ENCODE measurements at places on chromosomes 2 and 18.

- DNase-seq, result no peak
Observed at GRCh38 chr2:166627893-166628292, 133.8 kb upstream of the SCN7A start.

- no peak for DNase-seq
Observed at GRCh38 chr2:240170354-240170735, 29.9 kb upstream of the OTOS start.

DNA sequence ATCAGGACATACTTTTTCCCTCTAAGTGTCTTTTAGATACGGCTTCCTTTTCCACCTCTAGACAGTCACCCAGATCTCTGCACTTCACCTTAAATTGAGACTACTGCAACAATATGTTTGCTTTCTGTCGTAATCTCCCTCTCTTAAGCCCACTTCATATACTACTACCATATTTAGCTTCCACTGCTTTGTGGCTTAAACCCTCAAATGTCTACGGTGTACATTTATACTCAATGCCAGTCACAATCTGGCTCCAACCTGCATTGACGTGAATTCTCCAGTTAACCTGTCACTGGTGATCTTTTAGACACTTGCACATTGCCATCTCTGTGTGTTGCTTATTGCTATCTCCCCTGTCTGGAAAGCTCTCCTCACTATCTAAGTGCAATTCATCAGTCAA, 56.4 kb downstream of the ICOS start:
- no peak for DNase-seq

DNA sequence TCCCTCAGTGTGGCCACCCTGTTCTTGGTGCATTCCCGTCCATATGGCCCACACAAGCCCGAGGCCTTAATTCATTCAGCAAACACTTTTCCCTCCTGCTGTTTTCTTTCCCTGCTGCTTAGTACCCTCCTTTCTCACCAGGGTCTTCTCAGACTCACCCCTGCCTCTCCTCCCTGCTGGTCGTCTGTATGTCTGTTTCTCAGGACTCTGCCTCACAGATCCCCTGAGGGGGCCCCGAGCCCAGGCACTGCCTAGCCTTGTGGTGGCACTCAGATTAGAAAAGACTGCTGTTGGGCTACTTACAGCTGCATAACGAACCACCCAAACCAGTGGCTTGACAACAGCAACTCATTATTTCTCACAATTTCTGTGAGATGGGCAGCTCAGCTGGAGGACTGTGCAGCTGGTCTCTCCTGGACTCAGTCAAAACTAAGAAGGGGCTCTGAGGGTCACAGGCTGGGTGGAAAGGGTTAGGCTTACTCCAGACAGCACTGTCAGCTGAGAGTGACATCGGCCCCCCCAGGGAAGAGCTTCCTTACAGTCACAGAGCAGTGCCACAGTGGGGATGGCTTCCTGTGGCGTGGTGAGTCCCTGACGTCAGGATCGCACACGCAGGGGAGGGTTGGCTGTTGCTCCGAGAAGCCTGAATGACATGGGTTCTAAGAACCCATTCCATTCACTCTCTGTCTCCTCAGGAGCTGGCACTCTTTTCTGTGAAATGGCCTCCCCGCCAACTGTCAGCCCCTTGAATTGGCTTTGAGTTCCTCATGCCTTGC, 139.0 kb downstream of the UXS1 start:
- no peak for DNase-seq

- DNase-seq, result peak; percentile 53
Observed at GRCh38 chr2:106839849-106840595, 45.9 kb downstream of the ST6GAL2 start.

Data from hematopoietic multipotent progenitor cell (in vitro differentiated cells).